Femur (tissue), 1 donor: ENCODE measurements at places on chromosomes 7 and 10.

DNA sequence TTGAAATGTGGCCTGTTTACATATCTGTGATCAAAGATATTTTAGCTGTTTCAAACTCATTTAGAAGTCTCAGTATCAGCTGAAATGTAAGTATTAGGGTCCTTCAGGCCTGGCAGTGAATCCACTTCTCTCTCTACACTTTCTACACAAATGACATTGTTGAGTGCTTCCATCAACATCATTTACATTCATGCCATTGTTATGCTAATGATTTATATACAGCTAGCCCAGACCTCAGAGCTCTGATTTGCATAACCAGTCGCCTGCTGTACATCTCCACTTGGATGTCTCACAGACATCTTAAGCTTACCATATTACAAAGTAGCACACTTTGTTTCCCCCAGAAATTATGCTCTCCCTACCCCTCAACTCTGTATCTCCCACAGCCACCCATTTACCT lies 71.6 kb downstream of the GSDME start:
- DNase-seq, result no peak

- no peak for DNase-seq
Observed at GRCh38 chr10:62538606-62539005, 164.4 kb downstream of the ZNF365 start.

GRCh38 chr10:62047228-62047892 lies 145.9 kb downstream of the ARID5B start:
- DNase-seq, result no peak

DNA sequence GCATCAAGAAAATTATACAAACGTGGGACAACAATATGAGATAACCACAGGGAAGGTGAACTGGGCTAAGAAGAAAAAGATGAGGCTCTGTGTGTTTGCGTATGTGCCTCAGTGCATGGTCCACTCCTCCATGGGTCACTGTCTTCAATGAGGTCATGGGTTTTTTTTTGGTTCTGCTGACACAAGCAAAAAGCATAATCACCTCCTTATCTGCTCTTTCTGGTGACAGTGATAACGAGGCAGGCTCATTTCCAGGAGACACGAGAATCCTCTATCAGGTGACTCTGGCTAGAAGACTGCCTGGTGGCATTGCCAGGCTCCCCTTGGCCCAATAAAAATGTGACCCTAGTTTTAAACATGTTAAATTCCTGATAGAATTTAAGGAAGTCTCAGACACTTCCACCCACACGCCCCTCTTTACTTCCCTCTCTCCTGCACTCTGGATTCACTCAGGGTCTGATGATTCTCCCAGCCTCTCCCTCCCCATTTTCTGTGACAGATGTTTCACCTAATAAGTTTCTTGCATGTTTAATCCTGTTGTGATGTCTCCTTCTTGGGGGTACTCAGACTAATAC lies 35.3 kb upstream of the CDCA7L start:
- DNase-seq, result no peak

GRCh38 chr10:110804376-110804775 lies 67.4 kb upstream of the PDCD4 start:
- no peak for DNase-seq
